Ovary (tissue), 10 donors: ENCODE measurements at places on chromosomes 3 and 15.

DNA sequence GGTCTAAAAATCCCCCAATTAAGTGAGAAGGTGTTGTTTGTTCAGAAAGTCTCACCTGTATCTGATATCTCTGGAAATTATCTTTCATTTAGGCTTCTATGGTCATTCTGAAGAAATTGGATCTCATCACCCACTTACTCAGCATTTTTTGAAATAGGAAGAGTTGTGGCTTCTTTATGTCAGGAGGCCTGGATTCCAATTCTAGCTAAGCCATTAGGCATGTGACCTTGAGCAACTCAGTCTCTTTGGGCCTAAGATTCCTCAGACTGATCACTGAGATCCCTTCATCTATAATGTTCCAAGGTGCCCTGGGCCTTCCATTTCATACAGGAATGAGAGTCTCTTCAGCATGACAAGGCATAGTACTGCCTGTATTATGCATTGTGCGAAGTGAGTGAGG is 70.3 kb downstream of the ARHGEF26 start:
- no peak for DNase-seq

DNA sequence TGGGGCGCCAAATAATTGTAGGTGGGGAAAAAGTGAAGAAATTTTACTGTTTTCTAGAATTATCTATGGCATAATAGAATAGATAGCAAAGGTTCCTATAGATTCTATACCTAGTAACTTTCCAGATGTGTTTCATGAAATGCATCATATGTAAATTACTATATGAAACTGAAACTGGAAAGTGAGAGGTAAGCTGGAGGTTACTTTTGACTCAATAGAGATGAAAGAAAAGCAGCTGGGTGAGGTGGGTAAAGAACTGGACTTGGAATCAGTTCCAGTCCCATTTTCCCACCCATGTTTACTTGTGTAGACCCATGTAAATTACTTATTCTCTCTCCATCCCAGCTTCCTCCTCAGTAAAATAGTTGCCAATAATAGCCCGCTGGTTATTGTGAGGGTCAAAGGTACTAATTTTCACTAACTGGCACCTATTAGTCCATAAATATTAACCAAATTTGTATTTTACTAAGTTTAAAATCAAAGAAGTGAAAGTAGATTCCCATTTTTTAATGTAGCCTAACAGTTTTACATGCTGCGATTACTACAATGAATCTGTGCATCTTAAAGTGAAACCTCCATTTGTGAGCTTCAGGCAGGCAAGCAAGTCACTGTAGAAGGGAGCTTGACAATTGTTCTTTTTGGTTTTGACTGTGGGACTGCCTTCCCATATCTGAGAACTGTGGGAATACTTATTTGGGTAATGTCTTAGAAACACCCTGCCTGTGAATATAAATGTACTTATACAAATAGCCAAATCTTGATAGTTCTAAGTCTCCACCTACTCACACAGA is 312.1 kb downstream of the SLC9A9 start:
- no peak for DNase-seq

DNA sequence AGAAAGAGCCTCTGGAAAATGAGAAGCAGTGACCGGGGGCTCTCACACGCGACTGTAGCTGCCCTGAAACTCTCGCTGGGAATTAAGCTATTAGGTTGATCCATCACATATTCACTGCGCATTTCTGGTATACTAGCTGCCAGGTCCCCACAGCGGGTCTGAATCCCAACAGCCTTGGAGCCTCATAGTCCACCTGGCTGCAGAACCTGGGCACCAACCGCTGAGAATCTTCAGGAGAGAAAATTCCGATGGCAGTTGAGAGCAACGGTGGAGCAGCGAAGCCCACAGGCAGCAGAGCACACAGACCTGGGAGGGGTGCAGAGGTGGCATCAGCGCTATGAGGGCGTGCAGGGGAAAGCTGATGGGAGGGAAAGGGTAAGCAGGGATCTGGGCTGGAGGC is 75.1 kb downstream of the FAM174B start:
- DNase-seq: no peak

DNA sequence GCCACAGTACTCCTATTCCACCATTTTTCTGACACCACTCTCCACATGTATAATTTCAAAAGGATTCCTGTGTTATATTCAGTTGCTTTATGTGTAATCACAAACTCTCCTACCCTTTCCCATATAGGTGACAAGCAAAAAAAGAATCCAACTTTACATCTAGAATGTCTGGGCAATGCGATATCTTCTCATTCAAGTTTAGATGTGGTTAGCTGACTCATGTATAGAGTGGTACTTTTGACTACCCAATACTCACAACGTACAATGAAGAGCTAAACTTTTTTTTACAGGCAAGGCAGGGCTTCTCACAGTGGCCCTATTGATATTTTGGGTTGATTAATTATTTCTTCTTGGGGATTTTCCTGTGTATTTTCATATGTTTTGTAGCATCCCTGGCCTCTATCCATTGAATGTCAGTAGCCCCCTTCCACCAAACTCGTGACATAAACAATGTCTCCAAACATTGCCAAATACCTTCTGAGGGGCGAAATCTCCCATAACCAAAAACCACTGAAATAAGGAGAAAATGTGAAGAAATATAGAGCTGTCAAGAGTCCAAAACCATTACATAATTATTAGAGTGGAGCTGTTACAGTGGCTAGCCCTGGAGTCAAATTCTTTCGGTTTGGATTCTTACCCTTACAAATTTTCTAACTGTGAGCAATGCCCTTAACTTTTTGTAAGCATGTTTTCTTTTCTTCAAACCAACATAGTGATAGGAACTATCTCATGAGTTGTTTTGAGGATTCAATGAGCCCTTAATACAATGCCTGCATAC is 342.6 kb downstream of the NSUN3 start:
- DNase-seq: no peak

- no peak for DNase-seq
These were observed 47.4 kb downstream of the CLDN18 start for GRCh38 chr3:138057384-138057783.

DNA sequence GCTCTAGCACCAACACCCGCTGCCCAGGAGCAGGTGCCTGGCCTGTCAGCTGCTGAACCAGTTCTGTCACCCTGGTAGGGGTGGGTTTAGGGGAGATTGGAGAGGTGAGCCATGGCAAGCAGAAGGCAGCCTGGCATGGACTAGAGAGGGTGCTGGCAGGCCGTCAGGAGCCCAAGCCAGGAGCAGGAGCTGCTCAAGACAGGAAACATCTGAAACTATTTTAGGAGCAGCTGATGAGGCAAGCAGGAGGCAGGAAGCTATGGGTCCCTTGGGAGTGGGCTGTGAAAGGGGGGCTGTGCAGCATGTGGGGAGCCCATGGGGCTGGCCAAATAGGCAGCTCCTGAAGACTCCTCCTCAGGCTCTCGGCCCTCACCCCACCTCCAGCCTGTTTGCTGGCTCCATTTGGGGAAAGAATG is 2.3 kb downstream of the INKA1 start:
- DNase-seq: peak; percentile 79

- DNase-seq: no peak
These were observed 10.3 kb downstream of the PFKFB4 start for GRCh38 chr3:48546203-48546829.

GRCh38 chr3:16051691-16052090 is 122.8 kb upstream of the GALNT15 start:
- no peak for DNase-seq

GRCh38 chr3:21056293-21056692 is 694.7 kb downstream of the ZNF385D start:
- no peak for DNase-seq

DNA sequence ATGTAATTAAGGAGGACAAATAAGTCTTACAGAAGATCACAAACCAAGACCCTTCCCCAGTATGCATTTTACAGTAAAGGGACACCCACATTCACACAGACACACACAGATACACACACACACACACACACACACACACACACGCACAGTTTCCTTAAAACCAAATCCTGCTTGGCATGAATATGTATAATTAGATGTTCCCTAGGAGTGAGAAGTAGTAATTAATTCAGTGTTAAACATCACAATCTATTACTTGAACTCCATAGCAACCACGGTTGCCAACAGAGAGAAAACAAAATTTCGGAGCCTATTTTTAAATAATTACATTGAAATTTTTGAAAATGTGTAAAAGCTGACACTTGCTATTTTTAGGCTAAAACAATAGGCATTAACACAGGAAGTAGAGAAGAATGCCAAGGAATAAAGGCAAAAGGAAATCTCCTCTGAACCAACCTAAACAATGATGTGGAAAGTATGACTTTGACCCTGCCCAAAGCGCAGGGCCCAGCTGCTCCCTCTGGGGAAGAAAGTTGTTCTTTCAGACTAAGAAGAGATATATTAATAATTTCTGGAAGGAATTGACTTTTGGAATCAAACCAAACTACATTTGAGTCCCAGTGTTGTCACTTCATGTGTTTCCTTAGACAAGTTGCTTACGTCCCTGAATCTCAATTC is 215.3 kb downstream of the CPNE4 start:
- no peak for DNase-seq

DNA sequence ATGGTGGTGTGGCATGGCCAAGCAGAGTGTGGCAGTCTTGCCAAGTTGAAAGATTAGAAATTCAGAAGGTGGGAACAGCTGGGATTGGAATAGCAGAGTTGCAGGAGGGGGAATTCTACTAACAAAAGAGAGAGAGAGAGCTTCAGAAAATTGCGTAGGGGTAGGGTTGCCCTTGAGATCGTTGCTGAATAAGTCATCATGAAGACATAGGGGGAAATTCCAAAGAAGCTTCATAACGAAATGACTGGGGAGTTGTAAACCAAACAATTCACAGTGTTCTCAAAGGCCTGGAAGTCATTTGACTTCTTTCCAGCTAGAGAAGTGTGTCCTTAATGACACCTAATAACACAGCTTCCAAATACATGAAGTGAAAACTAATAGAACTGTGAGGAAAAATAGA is 26.3 kb upstream of the TIPARP start:
- no peak for DNase-seq

- DNase-seq: no peak
These were observed 21.2 kb downstream of the NGRN start for GRCh38 chr15:90286678-90287077.

DNA sequence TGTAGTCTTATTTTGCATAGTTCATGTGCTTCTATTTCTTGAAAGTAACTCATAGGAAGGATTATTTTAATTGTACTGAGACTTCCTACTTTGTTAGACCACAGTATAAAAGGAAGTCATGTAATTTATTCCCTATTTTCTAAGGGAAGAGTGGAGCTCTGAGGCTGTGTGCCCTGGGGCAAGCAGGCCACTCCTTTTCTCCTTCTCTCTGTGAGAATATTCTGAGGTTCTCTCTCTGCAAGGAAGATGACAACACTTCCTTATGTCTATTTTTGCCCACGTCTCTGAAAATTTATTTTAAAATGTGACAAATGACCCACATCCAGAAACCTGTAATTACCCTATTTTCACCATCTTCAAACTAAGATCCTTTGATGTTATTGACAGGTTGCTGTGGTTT is 11.0 kb downstream of the KCTD6 start:
- DNase-seq: no peak

DNA sequence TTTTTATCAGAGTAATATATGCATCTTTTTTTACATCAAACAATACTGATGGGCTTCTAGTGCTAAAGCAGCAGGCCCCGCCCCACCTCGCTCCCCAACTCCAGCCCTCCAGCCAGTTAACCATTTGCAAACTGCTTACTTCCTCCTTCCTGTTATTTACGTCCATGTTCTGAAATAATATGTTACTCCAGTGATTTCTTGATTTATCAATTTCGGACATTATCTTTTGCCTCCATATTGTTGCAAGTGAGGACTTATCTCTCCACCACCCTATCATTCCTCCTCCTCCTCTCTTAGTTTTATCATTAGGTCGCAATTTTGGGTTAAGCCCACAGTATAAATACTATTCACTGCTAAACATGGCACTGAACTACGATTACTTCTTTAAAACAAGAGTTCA is 39.5 kb downstream of the ZNF710 start:
- DNase-seq: no peak

GRCh38 chr3:100129941-100130340 is 15.6 kb upstream of the FILIP1L start:
- DNase-seq: no peak

DNA sequence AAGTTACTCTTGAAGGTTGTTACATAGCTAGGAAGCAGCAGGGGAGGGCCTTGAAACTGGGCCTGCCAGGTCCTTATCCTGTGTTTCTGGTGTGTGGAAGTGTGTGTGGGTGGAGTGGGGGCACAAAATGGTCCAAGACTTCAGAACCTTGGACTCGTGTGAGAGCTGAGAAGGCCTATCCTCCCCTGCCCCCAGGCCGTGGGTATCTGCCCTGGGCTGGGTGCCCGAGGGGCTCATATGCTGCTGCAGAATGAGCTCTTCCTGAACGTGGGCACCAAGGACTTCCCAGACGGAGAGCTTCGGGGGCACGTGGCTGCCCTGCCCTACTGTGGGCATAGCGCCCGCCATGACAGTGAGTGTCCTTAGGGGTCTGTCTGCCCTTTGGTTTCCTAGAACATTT is 4.5 kb downstream of the CHRD start:
- no peak for DNase-seq

DNA sequence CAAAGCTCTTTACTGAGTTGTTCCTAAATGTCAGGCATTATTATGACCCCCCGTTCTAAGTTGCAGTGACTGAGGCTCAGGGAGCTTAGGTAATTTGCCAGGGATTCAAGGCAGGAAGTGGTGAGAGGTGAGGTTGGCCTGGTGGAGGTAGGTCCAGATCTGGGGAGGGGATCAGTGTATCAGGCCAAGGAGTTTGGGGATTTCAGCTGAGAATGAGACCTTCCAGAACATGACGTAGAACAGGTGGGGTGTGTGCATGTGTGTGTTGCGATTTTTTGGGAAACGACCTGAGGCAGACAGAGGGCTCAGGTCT is 41.1 kb upstream of the MRPS22 start:
- no peak for DNase-seq

DNA sequence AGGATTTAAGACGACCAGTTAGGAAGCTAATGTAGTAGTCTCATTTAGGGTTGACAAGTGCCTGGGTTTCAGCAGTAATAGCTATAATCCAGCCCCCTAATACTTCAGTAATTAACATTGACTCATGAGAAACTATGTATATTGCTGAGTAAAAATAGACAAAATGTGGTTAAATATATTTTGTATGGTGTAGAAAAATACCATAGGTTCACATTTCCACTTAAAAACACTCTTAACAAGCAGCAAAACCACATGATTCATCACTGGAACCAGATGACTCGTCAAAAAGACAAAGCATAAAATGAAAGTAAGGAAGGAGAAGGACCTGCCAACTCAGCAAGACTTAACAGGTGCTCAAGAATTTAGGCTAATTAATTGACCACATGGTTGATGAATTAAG is 288.9 kb downstream of the EFHB start:
- no peak for DNase-seq

DNA sequence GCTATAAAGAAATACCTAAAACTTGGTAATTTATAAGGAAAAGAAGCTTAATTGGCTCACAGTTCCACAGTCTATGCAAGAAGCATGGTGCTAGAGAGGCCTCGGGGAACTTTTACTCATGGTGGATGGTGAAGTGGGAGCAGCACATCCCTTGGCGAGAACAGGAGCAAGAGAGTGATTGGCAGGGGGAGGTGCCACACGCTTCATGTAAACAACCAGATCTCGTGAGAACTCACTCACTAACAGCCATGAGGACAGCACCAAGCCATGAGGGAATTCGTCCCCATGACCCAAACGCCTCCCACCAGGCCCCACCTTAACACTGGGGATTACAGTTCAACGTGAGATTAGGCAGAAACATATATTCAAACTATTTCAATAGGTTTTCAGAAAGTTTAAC is 28.0 kb downstream of the GABRB3 start:
- no peak for DNase-seq
